HT1080 (cell line): ENCODE measurements at places on chromosomes 16 and 17. TPM values are rescaled to one million over a fixed set of nuclear protein-coding genes. Genes with fewer than 3 reads are reported as not detected.
A peak's percentile ranks its signal among the peaks of the same experiment; 100 is the strongest.

DNA sequence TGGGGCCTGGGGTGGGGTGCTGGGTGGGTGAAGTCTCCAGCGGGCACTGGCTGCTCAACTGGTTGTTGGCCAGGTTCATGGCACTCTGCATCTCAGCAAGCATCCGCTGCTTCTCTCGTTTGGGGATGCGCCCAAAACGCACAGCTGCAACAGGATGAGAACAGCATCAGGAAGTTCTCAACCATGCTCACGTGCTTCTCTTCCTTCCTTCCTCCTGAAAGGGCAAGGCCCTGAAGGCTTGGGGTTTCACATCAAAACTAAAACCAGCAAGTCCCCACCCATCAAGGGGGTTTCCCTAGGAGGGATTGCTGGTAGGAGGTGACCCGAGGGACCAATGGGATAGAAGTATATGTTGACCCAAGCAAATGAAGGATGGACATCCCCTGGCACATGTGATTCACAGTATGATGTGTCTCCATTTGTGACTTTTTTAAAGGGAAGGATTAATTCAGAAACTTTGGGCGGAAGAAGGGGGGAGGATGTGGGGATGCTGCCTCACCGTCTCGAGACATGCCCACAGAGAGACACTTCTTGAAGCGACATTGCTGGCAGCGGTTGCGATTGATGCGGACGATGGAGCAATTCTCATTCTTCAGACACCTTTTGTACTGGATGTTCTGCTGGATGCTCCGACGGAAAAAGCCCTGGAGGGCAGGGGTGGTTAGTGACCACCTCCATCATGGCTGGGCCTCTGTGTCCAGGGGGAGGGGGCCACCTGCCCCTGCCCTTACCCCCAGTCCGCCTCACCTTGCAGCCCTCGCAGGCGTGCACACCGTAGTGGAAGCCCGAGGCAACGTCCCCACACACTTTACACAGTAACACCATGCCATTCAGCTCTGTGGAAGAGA lies 4.2 kb downstream of the NR1D1 start:
- DNase-seq: no peak

- no peak for DNase-seq
These were observed 53.1 kb upstream of the MARCHF10 start for GRCh38 chr17:62860962-62861873.

DNA sequence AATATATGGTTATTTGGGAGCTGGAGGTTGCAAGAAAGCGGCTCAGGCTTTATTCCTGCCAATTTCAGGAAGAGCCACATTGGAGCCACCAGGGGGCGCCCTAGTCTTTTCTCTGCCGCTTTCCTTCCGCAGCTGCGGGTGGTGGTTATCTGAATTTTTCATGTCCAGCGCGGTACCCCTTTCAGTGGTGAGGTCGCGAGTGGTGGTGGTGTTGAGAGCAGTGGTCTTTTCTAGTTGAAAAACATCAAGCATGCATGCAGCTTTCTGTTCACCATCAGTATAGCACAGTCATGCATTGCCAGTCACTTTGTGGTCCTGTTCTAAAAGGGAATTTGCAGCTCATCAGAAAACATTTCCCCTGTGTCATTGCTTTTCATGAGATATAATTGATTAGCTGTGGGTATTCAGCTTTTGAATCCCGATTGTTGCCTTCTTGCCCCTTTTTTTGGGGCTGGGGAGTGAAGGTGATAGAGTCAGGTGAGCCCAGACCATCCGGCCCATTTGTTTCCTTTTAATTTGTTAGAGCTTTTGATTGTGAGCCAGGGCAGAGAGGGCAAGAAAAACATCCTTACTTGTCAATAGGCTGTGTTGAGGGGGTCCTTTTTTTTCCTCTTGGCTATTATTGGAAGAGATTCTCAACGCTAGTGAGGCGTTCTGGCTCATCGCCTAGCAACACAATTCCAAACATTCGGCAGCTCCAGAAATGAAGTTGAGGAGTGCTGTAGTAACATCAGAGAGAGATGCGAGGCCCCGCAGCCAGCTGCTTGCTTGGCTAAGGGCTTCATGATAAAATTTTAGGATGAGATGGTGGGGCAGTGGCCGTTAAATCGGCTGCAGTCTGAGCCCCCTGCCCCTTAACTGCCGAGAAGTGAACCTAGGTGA lies 119.0 kb downstream of the SNX29 start:
- DNase-seq: peak; percentile 44

DNA sequence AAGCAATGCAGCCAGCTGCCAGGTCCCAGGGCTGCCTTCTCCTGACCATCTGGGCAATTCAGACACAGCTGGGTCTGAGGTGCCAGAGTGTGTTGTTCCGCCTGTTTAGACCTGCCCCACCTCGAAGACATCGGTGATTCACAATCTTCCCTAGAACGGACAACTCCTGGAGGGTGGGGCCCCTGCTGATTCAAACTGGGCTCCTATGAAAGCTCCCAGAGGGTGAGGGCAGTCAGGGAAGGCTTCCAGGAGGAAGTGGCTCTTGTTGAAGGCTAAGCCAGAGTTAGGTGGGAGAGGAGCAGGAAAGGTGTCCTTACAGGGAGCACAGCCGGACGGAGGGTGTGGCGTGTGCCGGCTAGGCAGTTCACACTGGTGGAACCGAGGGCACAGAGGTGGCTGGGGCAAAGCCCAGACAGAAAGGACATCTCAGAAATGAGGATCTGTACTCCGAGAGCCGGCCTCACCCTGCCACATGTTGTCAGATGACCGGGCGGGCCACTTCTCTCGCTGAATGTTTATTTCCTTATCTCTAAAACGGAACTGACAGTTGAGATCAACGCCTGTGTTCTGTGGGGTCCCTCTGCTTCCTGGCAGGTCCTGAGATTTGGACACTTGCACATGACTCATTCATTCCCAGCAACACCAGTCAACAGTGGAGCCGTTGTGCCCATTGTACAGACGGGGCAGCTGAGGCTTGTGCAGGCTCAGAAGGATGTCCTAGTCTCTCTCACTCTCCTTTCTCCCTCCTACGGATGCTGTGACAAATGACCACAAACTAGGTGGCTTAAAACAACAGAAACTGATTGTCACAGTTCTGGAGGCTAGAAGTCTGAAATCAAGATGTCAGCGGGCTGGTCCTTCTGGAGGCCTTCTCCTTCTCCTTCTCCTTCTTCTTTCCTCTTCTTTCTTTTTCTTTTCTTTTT lies 26.9 kb upstream of the LITAF start:
- DNase-seq: no peak

DNA sequence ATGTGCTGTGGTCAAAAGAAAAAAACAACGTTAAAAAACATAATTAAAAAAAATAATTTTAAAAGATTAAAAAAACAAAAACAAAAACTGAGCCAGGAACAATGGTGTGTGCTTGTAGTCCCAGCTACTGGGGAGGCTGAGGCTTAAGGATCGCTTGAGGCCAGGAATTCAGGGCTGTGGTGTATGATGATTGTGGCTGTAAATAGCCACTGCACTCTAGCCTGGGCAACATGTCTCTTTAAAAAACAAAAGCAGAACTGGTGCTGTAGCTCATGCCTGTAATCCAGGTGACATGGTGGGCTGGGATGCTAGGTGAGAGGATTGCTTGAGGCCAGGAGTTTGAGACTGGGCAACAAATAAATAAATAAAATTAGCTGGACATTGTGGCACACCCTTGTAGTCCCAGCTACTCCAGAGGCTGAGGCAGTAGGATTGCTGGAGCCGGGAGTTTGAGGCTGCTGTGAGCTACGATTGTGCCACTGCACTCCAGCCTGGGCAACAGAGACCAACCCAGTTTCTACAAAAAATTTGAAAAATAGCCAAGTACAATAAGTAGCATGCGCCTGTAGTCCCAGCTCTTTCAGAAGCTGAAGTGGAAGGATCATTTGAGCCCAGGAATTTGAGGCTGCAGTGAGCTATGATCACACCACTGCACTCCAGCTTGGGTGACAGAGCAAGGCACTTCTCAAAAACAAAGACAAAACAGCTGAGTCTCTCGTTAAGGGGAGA lies 43.6 kb downstream of the NFATC3 start:
- DNase-seq: no peak

- no peak for DNase-seq
These were observed 329 bp downstream of the SMARCD2 start for GRCh38 chr17:63842173-63842539.

GRCh38 chr16:9665851-9666271 lies 516.4 kb downstream of the GRIN2A start:
- peak; percentile 2 for DNase-seq

DNA sequence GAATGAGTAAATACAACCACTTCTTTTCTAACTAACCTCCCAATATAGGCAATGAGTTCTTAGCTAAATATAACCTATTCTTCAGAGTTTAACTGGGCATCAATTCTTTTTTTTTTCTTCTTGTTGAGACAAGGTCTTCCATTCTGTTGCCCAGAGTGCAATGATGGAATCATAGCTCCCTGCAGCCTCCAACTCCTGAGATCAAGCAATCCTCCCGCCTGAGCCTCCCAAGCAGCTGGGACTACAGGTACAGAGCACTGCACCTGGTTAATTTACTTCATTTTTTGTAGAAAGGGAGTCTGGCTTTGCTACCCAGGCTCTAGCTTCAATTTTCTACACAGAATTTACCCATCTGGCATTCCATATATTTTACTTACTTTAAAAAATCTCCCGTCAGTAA lies 1.1 kb downstream of the METTL16 start:
- DNase-seq: no peak

DNA sequence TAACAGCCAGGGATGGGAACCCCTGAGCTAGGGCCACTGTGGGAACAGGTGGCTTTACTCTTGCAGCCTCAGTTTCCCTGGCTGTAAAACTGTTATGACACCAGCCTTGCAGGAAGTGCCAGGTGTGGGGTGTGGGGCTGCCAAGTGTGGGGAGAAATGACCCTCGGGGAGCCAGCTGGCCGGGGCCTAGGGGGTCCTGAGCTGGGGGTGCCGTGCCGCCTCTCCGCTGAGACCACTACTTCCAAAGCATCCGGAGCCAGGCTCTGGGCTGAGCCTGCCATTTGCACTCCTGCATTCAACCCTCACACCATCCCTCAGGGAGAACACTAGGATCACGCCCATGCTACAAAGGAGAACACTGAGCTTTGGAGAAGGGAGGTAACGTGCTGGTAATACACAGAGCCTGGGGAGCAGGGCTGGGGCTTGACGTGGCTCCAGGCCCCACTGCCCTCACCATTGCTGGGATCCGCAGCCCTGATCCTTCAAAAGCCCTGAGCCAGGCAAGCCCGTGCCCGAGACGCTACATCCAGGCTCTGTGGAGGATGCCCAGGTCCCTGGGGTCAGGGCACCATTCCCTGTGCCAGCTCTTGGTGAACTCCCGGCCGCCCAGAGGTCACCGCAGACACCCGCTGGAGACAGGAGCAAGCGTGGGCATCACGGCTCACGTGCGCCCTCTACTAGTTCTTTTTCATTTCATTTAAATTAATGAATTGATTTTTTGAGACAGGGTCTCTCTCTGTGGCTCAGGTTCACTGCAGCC lies 28.8 kb upstream of the GINS2 start:
- DNase-seq: peak; percentile 42

GRCh38 chr16:14353340-14353739 lies 276.7 kb downstream of the PARN start:
- DNase-seq: no peak

DNA sequence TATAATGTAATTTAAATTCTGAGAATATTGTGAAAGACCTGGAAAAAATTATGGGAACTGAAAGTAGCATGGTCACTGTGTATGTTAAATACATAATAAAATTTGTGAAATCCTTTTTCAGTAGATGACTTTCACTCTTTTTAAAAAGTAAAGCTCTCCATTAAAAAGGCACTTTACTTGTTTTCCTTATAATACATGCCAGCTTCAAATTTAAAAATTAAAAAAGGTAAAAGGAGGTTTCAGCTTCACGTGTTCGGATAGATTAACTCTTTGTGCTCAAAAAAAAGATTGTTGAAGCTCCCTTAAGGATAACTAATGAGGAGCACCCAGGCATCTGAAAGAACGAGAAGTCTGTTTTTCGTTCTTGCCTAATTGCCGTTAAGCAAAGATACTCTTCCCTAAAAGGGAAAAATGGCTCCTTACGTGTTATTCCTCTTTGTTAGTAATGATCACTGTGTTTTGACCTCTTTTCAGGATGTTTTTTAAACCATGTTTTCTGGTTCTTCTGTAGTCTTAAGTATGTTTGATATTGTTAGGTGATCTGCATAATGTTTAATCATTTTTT lies 87.8 kb downstream of the TUBD1 start:
- no peak for DNase-seq

- DNase-seq: peak; percentile 24
These were observed 85.2 kb downstream of the FTO start for GRCh38 chr16:53789137-53789536.

DNA sequence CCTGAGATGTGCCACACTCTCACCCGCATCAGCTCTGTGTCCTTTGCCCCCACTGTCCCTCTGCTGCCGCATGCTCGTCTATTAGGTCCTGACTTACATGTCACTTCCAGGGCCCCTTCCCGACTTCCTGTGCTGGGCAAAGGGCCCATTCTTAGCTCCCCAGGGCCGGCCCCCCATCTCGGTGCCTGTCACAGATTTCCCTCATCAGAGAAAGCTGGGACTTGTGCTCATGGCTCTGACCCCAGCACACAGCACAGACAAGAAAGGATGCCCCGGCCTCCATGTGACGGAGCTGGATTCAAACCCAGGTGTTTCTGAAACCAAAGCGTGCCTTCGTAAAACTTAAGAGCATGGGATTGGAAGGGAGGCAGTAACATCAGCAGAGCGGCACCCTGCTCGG lies 5.9 kb upstream of the MAPK7 start:
- DNase-seq: no peak

GRCh38 chr16:53266156-53266555 lies 168.1 kb upstream of the RBL2 start:
- no peak for DNase-seq

Gene WNT9B
- not detected in 2 replicates for total RNA-seq

Gene DNAI2
- total RNA-seq: not detected in 2 replicates

Gene DHRS13
- total RNA-seq: 8.7 and 13.6 TPM in 2 replicates

Gene ATP1B2
- total RNA-seq: not detected in 2 replicates

Gene CD300E
- total RNA-seq: not detected in 2 replicates
